ENCODE measurements at places on chromosomes 13 and 19. TPM values are rescaled to one million over a fixed set of nuclear protein-coding genes. Genes with fewer than 3 reads are reported as not detected.

HOMER3 gene
- total RNA-seq = 38.9 TPM

YIF1B gene
- 26.5 TPM for total RNA-seq

GRCh38 chr19:21308773-21309172, 20.4 kb downstream of the ZNF708 start:
- no peaks in the 10 kb centered on the region for H3K4me1 ChIP-seq
- no peaks in the 10 kb centered on the region for H3K27me3 ChIP-seq
- H3K36me3 ChIP-seq = peaks cover 36% of the 10 kb centered on the region
- no peak for DNase-seq
- H3K27ac ChIP-seq = no peak overlapping the region
- no peak overlapping the region for H3K4me3 ChIP-seq

- no peaks in the 10 kb centered on the region for H3K27me3 ChIP-seq
- DNase-seq = no peak
- H3K4me3 ChIP-seq = no peak overlapping the region
- no peaks in the 10 kb centered on the region for H3K4me1 ChIP-seq
- H3K36me3 ChIP-seq = no peaks in the 10 kb centered on the region
These were observed 1645.6 kb upstream of the MIR17HG start for GRCh38 chr13:89701913-89702312.

DNA sequence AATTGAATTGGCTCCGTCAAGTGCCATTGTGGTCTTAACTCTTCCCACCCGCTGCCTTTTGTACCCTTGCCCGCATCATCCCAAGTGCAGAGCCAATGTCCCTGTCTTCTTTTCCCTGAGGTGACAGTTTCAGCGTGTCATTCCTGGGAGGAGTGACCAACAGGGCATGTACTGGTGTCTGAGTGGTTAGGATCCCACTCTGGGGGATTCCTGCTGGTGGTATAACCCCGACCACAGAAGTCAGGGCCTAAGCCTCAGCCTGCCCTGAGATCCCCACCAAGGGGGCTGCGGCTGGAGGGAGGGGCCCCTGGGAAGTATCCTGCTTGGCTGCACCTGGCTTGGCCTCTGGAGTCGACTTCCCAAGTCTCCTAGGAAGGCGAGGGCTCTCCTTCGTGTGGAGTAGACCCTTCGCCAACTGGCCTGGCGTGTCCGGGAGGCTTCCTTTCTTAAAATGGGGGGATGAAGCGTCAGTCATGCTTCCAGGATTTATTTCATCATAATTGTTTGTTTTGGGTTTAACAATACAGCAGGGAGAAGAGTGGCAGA, 40.6 kb downstream of the NFIX start:
- H3K4me1 ChIP-seq = peaks cover 97% of the 10 kb centered on the region
- no peaks in the 10 kb centered on the region for H3K27me3 ChIP-seq
- no peak for DNase-seq
- H3K4me3 ChIP-seq = no peak overlapping the region
- peak overlapping the region; percentile 87 for H3K27ac ChIP-seq

DNA sequence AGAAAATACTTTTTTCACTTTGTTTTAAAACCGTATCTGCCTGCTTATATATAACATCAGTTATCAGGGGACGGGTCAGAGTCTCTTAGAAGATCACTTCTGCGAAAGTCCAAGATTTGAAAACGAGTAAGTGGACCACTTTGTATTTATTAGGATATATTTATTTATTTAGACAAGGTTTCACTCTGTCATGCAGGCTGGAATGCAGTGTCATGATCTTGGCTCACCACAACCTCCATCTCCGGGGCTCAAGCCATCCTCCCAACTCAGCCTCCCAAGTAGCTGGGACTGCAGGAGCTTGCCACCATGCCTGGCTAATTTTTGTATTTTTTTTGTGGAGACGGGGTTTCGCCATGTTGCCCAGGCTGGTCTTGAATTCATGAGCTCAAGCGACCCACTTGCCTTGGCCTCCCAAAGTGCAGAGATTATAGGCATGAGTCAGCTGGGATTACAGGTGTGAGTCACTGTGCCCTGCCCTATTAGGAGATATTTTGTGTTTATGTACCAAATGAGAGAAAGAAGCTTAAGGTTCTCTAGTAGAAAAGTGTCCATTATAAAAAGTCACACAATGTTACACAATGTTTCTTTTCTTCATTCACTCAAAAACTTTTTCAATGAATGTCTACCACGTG, 39.5 kb downstream of the RASL11A start:
- H3K4me1 ChIP-seq = no peaks in the 10 kb centered on the region
- H3K4me3 ChIP-seq = no peak overlapping the region
- no peak for DNase-seq
- no peak overlapping the region for H3K27ac ChIP-seq

- no peak overlapping the region for H3K27ac ChIP-seq
- H3K4me3 ChIP-seq = no peak overlapping the region
- no peaks in the 10 kb centered on the region for H3K36me3 ChIP-seq
- no peaks in the 10 kb centered on the region for H3K27me3 ChIP-seq
- H3K4me1 ChIP-seq = no peaks in the 10 kb centered on the region
These were observed 182.9 kb downstream of the TEX29 start for GRCh38 chr13:111503376-111503775.

GRCh38 chr13:94427313-94427953, 52.0 kb downstream of the DCT start:
- H3K27ac ChIP-seq = no peak overlapping the region
- no peaks in the 10 kb centered on the region for H3K27me3 ChIP-seq
- no peaks in the 10 kb centered on the region for H3K36me3 ChIP-seq
- H3K4me1 ChIP-seq = no peaks in the 10 kb centered on the region

All from esophagus muscularis mucosa (tissue), 4 donors.